ENCODE measurements at places on chromosomes 3 and 15.

DNA sequence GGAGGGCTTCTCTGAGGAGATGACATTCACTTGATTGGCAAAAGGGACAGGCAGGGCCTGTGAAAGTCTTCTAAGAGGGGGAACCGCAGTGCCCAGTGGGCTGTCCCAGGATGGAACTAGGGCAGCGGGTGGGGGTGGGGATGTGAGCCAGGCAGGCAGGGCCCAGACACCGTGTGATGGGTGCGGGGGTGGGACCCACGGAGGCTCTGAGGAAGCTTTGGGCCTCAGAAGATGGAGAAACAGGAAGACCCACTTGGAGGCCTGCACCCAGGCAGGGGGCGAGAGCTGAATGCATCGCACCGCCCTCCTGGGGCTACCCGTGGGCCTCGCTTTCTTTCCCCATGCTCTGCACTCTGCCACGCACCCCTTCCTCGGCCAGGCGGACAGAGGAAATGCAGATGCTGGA lies 32.9 kb upstream of the ACAD9 start:
- DNase-seq: no peak

DNA sequence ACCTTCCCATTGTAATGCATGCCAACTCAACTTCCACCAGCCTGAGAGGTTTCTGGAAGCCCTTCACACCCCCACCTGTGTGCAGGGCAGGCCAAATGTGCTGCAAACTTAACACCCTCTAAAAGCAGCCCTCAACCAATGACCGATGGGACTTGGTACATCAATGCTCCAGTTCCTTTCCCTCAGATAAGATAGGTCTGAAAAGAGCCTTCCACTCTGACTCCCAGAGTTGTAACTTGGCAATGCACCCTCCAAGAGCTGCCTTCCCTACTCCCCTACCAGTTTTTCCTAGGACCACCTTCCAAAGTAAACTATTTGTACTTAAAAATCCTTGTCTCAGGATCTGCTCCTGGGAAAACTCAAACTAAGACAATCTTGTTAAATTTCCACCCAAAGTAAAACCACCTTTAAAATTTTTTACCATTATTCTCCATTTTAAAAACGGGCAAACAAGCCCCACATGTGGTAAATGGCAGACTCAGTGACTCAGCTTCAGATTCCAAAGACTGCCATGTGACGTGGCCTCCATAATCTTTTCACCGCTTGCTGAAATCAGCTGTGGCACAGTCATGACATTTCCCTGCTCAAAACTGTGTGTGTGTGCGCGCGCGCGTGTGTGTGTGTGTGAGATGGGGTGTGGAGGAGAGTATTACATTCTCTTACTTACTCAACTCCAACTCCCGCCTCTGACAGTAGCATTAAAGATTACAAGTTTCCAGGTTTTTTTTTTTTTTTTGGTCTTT lies 17.2 kb downstream of the RASGRP1 start:
- peak; percentile 36 for DNase-seq

DNA sequence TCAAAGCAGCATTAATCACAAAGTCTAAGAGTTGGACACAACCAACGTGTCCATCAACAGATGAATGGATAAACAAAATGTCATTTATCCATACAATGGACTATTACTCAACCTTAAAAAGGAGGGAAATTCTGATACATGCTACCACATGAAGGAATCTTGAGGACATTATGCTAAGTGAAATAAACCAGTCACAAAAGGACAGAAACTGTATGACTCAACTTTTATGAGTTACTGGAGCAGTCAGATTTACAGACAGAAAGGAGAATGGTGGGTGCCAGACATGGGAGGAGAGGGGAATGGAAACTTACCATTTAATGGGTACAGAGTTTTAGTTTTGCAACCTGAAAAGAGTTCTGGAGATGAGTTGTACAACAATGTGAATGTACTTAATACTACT lies 43.0 kb upstream of the SEC13 start:
- DNase-seq: no peak

GRCh38 chr3:106635271-106635670 lies 742.0 kb upstream of the CCDC54 start:
- no peak for DNase-seq

GRCh38 chr15:26848498-26848897 lies 18.4 kb upstream of the GABRA5 start:
- no peak for DNase-seq

DNA sequence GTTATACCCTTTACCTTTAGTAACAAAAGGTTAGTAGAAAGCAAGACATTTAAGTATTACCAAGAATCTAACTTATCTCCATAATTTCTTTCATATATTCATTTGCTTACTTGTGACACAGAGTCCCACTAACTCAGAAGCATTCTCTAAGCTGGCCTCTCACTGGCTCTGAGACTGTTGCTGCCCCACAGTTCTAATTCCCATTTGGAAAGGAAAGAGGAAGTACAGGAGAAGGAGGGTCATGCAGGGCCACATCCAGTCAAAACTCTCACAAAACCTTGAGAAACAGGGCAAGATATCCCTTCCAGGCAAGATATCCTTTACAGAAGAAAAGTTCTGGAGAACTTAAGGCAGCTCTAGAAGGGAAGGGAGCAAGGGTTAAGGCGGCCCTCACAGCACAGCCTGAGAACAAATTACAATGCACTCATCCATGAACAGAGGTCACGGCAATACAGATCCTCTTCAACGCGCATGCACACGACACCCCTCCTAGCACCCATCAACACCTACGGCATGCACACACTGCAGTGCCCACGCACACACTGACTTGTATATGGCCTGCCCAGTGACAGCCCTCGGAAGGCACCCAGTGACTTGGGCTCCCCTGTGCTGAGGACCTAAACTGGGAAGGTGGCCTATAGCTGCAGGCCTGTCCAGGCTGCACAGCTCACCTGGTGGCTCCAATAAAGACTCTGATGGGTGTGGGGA lies 13.0 kb upstream of the MYO5C start:
- no peak for DNase-seq

GRCh38 chr15:57054204-57054750 lies 135.8 kb downstream of the TCF12 start:
- no peak for DNase-seq

DNA sequence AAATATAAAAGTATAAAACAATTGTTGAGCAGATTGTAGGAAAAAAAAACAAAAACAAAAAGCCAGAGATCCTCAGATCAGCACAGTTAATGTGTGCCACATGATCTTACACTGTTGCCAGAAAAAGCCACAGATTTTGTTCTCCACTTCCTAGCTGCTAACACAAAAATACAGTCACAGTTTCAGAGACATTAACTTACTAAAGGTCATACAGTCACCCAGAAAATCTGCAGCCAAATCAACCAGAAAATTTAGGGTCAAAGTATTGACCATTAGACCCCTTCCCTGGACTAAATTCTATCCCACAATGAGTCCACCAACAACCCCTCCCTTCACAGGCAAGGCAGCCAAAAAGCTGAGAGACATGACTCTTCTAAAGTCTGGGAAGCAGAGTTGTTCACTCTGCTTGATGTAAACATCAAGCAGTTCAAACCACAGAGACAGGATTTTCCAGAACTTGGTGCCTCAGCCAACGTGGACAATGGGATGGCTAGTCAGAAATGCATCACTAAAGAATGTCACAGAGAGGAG lies 59.1 kb downstream of the SST start:
- DNase-seq: no peak

GRCh38 chr3:173825730-173826129 lies 428.2 kb downstream of the NLGN1 start:
- DNase-seq: no peak
